ENCODE measurements at places on chromosomes 5 and 9. TPM values are rescaled to one million over a fixed set of nuclear protein-coding genes. Genes with fewer than 3 reads are reported as not detected.

DNA sequence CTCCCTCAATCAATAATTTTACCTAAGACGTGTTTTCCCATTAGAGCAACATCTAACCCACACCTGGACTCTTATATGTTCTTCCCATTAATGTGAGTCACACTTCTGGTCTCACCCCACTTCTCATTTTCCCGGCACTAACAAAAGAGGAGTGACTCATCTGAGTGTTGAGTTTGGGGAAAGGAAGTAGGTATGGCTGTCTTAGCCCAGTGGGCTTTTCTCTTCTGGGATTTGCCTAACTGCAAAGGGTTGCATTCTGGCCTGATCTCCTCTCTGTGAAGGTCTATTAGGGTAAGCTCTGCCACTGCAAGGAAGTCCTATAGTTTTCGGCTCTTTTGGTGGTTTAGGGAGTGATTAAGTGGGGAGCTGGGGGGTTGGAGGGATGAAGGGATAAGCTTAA, 195.6 kb downstream of the KIAA0825 start:
- H3K27me3 ChIP-seq = no peaks in the 10 kb centered on the region
- no peak overlapping the region for H3K27ac ChIP-seq
- no peak overlapping the region for H3K4me3 ChIP-seq

DNA sequence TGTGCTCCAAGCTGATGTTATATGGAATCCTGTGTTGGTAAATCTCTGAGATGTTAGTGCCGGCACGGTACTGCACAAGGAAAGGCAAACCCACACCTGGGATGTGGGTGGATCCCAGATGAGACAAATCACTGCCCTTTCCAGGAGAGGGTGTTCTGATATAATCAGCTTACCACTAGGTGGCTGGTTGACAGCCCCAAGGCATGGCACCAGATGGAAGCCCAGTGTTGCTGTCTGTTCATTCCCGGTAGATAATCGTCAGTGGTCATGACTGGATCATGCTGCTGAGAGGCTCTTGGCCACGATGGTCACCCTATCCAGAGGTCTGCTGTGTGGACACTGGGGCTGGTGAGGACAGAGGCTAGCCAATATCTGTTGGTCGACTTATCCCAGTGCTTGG, 184.0 kb downstream of the CACNA1B start:
- H3K36me3 ChIP-seq = no peaks in the 10 kb centered on the region
- no peak overlapping the region for H3K27ac ChIP-seq
- H3K27me3 ChIP-seq = no peaks in the 10 kb centered on the region
- no peak for DNase-seq
- H3K4me3 ChIP-seq = no peak overlapping the region

GRCh38 chr5:153699035-153699434, 208.6 kb downstream of the GRIA1 start:
- no peak for DNase-seq
- no peak overlapping the region for H3K4me3 ChIP-seq
- no peaks in the 10 kb centered on the region for H3K4me1 ChIP-seq
- no peaks in the 10 kb centered on the region for H3K36me3 ChIP-seq

DNA sequence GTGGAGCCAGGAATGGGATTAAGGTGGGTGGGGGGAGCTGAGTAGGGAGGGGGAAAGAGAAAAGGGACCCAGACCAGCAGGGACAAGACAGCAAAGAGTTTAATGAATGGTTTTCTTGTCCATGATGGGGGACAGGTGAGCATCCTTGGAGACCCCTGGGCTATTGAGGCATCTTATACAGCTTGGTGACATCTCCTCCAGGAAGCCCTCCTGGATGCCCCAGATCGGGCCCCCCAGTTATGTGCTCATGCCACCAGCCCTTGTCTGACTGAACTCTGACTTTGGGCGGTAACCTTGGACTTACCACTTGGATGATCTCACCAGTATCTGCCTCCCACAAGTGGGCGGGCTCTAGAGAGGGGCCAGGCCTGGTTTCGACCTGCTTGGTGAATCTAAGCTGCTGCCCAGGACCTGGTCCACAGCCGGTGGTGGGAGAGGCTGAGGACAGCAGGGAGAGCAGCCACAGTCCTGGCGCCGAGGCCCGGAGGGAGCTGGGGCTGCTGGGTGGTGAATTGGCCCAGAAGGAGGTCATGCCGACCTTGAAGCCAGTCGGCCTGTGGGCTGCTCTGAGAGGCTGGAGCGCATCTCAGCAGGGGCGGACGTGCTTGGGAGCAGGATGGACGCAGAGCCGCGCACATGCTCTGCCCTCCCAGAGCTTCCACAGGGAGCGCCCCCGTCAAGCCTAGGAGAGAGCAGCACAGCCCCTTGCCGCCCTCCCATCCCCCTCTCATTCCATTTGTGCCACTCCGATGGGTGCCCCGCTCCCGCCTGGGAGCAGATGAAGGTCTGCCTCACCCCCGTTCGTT, 36.2 kb downstream of the UNC5A start:
- no peak overlapping the region for H3K4me3 ChIP-seq
- no peak for DNase-seq
- H3K4me1 ChIP-seq = no peaks in the 10 kb centered on the region

The WNK2 gene
- 0.55 TPM for total RNA-seq
